ENCODE measurements at places on chromosomes 2 and 18.

GRCh38 chr2:25132299-25132635, 36.1 kb downstream of the POMC start:
- DNase-seq, result no peak

DNA sequence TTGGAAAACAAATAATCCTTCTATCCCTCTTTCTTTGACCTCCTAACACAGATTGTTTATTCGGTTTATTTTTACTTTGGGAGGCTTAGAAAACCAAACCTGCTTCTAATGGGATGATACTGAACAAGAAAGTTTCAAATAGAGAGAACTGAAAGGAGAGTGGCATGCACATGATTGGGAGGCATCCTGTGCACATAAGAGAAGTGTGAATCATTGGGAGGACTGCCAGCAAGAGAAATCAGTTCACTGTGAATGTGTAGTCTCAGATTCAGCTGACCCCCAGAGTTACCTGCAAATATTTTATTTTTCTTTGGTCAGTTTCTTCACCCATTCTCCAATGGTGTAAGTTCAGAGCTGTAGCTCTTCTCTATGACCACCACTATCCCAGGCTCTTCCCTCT, 1363.2 kb upstream of the ACVR2A start:
- no peak for DNase-seq

- no peak for DNase-seq
Observed at GRCh38 chr2:126839796-126840195, 58.9 kb upstream of the TEX51 start.

DNA sequence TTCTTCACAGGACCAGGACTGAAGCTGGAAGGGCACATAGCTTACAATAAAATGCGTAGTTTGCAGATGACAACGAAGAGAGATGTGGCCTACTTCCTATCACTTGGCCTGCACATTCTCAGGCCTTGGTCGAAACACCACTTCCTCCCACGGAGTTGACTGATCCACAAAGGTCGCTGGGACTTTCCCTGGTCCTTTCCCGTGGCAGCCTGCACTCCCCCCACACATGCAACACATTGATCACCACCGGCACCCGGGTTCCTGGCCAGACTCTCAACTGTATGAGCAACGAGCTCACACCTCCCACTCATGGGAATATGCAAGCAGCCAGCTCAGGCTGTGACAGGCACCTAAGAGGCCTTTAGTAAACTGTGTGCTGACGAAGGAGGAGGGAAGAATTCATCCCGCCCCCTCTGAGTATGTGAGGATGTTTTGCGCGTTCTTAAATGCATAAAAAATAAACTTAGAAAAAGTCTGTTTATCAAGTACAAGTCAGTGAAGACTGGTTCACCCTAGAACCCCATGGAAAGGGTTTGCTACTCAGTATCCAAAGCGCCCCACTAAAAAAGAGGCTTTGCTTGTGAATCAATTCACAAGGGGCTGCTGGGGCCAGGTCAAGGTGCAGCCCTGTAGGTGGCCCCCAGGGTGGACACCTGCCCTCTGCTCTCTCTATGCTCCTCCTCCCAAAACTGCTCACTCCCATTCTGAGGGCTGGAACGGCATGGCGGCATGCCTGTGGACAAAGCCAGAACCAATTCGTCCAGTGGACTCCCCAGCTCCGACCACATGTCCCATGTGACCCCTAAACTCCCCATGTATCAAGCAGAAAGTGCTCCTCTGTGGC, 154.3 kb downstream of the EIPR1 start:
- DNase-seq, result peak; percentile 65

DNA sequence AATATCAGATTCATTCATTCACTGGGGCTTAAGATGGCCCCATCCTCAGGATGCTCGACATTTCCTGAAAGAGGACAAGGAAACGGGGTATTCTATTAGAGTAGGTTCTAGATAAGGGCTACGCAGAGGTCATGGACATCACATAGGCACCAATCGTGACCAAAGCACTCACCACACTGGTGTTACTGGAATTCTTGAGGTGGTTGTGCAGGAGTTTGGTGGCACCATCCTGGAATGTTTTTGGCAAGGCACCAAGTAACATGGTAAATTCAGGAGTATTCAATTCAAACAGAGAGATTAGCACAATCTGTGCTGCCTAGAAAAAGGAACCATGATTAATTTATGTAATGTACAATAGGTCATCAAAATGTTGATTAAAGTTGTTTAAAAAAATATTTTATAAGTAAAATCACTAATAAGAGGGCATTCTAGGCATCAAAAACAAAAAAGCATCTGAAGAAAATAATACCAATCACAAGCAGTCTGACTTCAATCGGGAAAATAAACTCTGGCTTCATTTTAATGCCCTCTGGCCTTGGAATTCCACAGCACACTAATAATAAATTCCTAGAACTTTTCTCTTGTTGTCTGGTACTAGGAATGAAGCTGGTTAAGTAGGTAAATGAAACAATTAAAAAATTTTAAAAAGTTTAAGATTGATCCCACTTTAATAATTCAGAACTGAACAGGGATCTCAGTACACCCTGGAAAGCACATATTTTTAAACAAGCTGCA, 102.8 kb upstream of the TFCP2L1 start:
- DNase-seq, result no peak

GRCh38 chr2:241261628-241262027, 53.8 kb downstream of the HDLBP start:
- no peak for DNase-seq

DNA sequence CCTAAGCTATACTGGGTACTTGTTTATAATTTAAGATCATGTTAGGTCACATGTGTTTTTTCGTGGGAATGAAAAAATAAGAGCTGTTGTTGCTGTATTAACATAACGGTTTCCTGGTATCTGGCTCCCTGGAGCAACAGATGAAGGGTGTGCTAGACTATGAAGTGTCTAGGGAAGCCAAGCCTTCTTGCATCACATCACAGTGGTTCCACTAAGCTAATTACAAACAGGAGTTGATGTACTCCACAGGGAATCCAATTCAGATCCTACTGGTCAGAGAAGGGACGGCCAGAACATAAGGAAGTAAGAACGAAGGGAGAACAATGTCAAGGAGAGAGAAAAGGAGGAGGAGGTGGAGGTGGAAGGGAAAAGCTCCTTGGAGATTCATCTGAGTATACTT, 193.0 kb upstream of the CYP26B1 start:
- DNase-seq, result no peak

DNA sequence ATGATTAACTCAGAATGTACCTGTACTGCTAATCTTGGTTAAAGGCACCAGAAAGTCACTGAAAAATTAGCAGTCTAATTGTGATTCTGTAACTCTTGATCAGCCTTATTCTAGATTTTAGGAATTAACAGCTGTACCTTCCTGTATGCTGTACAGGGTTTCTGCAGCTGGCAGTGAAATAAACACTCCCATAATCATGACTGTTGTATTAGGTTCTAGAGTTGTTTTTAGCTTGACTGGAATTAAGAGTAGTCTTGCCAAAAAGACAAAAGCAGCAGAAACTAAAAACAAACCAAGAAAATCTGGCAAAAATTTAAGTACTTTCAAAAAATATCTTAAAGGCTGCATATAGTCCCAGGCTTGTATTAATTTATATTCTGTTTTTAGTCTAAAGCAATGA, 103.5 kb downstream of the SOS1 start:
- no peak for DNase-seq

DNA sequence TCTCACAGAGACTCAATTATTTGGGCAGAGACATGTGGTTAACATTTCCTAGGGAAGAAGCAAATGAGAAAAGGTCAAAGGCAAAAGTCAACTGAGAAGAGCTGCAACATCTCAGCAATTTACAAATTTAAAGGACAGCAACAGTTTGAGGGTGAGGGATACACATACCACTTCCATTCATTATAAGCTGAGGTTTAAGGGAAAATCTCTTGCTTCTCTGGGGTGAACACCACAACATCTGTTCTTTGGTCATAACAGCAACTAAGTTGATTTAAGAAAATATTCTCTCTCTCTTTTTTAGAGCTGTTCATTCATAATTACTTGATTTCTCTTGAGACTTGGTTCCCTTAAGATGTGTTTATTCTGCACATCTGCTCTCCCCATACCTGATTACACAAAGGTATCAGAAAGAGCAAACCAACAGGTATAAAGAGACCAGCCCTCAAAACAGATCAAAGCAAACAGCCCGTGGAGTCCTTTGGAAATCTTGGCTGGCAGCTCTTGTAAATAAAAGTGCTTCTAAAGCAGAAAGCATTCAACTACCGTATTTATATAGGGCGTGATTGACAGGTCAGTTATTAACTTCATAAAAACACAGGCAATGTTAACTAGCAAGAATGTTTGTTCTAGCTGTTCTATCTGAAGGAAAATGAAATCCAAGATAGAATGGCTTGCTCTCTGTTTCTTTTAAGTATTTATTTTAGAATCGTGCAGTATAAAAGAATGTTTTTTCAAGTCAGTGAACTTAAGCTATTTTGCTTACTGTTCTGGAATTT, 132.8 kb downstream of the THADA start:
- DNase-seq, result no peak

DNA sequence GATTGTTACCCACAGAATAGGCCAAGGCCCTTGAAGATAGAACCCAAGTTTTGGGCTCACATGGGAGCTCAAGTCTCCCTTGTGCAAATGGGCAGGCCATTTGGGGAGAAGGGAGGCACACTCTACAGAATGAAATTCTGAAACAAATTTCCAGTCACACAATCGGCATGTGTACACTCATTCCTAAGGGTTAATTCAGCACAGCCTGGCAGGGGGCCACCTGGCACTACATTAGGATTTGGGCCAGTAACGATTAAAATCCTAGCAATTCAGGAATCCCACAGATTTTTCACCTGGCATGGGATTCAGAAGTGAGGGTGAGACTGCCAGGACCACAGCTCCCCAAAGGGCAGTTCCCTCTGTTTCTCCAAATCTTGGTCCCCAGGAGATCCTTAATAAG, 46.4 kb downstream of the BMP10 start:
- no peak for DNase-seq

DNA sequence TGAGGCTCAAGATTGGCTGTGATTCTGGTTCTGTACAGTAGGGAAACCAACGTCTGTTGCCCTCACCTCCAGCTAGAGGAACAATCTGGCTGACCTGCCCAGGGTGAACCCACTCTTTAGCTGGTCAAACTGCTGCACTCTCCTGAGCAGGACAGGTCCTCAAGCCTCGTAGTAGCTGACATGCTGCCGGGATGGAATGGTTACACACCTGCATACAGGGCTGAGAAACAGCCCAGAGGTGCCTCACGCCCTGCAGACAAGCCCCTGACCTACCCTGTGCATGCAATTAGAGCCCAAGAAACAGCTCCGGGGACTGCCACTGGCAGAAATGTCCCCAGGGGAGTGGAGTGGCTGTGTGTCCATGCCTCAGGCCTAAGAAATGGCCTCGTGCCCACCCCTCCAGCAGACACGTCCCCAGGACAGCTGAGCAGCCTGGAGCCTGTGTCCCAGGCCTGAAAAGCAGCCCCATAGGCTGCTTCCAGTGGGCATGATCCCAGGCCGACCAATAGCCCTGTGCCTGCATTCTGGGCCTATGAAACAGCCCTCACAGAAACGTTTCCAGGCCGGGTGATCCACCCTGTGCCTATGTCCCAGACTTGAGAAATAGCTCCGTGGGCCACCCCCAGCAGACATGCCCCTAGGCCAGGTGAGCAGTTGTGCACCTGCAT, 25.4 kb downstream of the BOLL start:
- DNase-seq, result no peak

Measured in CD4-positive, alpha-beta T cell treated with Interleukin-17A for 4 hours (primary cell).